ENCODE measurements at places on chromosomes 1 and 21. TPM values are rescaled to one million over a fixed set of nuclear protein-coding genes. Genes with fewer than 3 reads are reported as not detected.

ANKRD35 gene
- polyA plus RNA-seq = 1.6 TPM

DNA sequence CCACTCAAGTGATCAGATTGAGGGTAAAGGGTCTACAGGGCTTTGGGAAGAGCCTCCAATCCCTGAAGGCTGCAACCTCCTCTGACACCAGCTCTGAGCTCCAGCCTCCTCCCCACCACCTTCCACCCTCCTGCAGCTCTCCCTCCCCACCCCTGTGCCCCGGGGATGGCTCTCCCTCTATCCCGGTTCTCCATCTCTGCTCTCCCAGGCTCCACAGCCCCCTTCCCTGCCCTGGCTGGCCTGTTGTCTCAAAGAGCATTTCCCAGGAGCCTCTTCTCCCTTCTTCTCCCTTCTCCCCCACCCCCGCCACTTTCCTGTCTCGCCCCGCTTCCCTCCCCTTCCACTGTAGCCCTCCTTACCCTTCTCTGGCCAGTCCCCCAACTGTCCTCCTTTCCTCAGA is 1.1 kb downstream of the PLEKHA6 start:
- peaks cover 20% of the 10 kb centered on the region for H3K4me1 ChIP-seq
- H3K27me3 ChIP-seq = peaks cover 9% of the 10 kb centered on the region
- DNase-seq = no peak
- no peak overlapping the region for H3K4me3 ChIP-seq

PDE4B gene
- polyA plus RNA-seq = 2.2 TPM

DNA sequence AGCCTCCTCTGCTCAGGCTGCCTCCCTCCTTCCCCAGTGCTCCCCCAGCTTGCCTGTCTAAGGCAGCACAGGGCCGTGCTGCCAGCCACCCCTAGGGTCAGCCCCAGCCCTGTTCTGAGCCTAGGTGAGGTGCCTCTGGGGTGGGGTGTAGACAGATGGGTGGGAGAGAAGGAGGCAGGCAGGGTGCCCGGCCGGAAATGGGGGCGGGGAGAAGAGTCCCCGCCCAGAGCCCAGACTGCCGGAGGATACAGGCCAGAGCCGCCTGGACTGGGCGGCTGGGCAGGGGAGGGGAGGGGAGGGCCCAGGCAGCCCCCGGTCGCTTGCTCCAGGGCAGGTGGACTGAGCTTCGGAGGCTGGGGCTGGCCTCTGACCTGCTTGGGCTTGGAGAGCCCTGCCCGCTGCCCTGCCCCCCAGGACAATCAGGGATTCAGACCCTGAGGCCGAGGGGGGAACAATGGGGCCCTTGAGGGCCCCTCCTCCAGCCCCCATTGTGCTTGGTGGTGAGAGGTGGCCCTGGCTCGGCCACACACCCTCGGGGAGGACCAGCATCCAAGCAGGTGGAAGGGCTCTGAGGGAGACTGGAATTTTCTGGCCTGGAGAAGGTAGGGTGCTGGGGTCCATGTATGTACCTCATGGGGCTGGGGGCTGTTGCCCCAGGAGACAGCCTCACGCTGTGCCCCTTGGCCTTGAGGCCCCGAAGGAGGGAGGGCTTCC is at the start of gene GJC2:
Gene GJC2 (plus strand): TSS at position 525 of the 714 bp plus-strand sequence. CDS start 7,829 bp downstream, outside the sequence.
- no peaks in the 10 kb centered on the region for H3K27me3 ChIP-seq
- 0 out of 2 replicates have a peak within 1 kb of the TSS, but pooled peaks have one; percentile 25 for H3K27ac ChIP-seq
- no peak within 1 kb of the TSS for H3K4me3 ChIP-seq
- H3K4me1 ChIP-seq = no peaks in the 10 kb centered on the region

GRCh38 chr1:66239834-66240233 is 294.1 kb upstream of the SGIP1 start:
- no peak for DNase-seq
- no peak overlapping the region for H3K4me3 ChIP-seq
- no peak overlapping the region for H3K27ac ChIP-seq
- H3K4me1 ChIP-seq = no peaks in the 10 kb centered on the region
- no peaks in the 10 kb centered on the region for H3K27me3 ChIP-seq
- H3K36me3 ChIP-seq = no peaks in the 10 kb centered on the region

DNA sequence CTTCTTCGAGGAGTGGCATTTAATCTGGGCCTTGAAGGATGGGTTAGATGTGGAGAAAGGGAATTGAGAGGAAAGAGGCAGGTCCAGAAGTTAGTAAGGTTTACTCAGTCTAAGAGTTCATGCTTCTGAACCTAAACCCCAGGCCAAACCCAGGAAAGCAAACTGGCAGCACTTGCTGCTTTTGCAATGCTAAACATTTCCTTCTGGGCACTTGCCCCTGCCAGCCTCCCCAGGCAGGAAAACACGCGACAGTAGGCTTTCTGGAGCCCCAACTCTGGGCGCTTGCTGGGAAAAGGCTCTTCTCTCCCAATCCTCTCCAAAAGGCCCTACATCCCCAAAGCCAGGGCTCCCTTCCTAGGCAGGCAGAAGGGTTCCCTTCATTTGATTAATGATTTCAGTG is 2.5 kb downstream of the OLFML2B start:
- no peak overlapping the region for H3K4me3 ChIP-seq
- H3K27ac ChIP-seq = no peak overlapping the region
- DNase-seq = no peak
- H3K27me3 ChIP-seq = peaks cover 1% of the 10 kb centered on the region
- peaks cover 11% of the 10 kb centered on the region for H3K4me1 ChIP-seq

KCNH1 gene
- 0.33 TPM for polyA plus RNA-seq

GLUL gene
- polyA plus RNA-seq = 313 TPM

WDR64 gene
- polyA plus RNA-seq = not detected

- peaks cover 20% of the 10 kb centered on the region for H3K27me3 ChIP-seq
- no peak overlapping the region for H3K27ac ChIP-seq
- no peaks in the 10 kb centered on the region for H3K36me3 ChIP-seq
- no peak for DNase-seq
Observed at GRCh38 chr21:34612557-34612956, 2.4 kb downstream of the RCAN1 start.

BMP8B gene
- 0.50 TPM for polyA plus RNA-seq

NBPF6 gene
- not detected for polyA plus RNA-seq

L1TD1 gene
- 35.3 TPM for polyA plus RNA-seq

DNA sequence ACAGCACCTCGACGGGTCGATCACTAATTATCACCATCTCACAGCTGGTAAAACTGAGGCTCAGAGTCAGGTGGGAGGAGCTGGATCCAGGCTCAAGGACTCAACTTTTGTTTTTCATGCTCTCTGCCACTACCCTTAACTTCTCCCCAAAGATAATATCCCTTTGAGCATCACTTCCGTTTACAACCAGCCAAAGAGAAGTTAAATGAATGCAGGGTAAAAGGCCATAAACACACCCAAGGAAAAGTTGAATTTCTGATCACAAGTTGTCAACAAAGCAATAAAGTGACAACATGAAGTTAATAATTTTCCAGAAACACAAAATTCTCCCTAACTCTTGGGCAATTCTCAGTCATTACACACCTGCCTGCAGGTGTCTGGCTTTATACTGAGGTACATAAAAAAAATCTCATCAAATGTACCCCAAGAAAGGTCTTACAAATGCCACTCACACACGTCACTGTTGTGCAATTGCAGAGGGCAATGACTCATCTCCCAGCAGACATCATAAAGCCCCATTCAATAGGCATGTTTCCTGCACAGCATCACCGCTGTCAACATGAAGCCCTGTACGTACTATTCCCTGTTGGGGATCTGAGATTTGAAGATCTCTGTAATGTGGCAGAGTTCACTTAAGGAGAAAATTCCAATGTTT is 3.4 kb downstream of the OR2T11 start:
- no peaks in the 10 kb centered on the region for H3K27me3 ChIP-seq
- H3K27ac ChIP-seq = no peak overlapping the region
- DNase-seq = no peak
- H3K4me3 ChIP-seq = no peak overlapping the region
- H3K4me1 ChIP-seq = no peaks in the 10 kb centered on the region

- H3K27me3 ChIP-seq = no peaks in the 10 kb centered on the region
- H3K27ac ChIP-seq = no peak overlapping the region
- H3K4me1 ChIP-seq = no peaks in the 10 kb centered on the region
- no peak for DNase-seq
- no peak overlapping the region for H3K4me3 ChIP-seq
Observed at GRCh38 chr1:191579019-191579418, 579.2 kb upstream of the RGS18 start.

PSMB4 gene
- 1,009 TPM for polyA plus RNA-seq

AXDND1 gene
- not detected for polyA plus RNA-seq

DNA sequence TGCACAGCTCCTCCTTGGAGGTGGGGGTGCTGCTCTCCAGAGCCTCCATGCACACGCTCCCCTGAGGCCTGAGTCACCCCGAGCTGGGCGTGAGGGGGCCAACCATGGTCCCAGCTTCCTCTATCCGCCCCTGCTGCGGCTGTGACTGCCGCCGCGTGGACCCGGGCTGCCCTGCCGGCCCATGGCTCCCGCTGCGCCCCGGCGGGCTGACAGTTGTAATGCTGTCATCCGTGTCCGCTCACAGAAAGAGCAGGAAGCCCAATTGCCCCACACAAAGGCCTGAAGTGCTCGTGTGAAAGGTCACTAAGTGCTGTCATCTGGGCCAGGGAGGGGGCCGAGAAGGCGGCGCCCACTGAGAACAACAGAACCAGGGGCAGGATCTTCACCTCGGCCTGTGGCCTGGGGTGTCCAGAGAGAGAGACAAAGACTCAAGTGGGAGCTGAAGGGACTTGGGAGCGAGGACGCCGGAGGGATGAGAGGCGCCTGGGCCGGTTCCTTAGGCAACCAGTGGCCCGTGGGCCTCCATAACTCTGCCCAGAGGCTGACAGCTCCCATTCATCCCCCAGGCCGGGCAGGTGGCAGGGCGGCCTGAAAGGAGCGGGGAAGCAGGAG is 31.5 kb downstream of the OLIG1 start:
- DNase-seq = no peak
- H3K4me1 ChIP-seq = peaks cover 7% of the 10 kb centered on the region
- H3K27ac ChIP-seq = no peak overlapping the region
- no peaks in the 10 kb centered on the region for H3K27me3 ChIP-seq
- no peak overlapping the region for H3K4me3 ChIP-seq
- H3K36me3 ChIP-seq = no peaks in the 10 kb centered on the region

DNA sequence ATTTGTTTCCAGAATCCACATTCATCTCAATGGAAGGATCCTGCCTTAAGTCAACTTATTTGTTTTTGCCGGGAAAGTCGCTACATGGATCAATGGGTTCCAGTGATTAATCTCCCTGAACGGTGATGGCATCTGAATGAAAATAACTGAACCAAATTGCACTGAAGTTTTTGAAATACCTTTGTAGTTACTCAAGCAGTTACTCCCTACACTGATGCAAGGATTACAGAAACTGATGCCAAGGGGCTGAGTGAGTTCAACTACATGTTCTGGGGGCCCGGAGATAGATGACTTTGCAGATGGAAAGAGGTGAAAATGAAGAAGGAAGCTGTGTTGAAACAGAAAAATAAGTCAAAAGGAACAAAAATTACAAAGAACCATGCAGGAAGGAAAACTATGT is 2.6 kb downstream of the GADD45A start:
- H3K36me3 ChIP-seq = peaks cover 13% of the 10 kb centered on the region
- H3K27ac ChIP-seq = no peak overlapping the region
- H3K27me3 ChIP-seq = no peaks in the 10 kb centered on the region
- H3K4me1 ChIP-seq = peaks cover 9% of the 10 kb centered on the region
- H3K4me3 ChIP-seq = peak overlapping the region; percentile 98

DNA sequence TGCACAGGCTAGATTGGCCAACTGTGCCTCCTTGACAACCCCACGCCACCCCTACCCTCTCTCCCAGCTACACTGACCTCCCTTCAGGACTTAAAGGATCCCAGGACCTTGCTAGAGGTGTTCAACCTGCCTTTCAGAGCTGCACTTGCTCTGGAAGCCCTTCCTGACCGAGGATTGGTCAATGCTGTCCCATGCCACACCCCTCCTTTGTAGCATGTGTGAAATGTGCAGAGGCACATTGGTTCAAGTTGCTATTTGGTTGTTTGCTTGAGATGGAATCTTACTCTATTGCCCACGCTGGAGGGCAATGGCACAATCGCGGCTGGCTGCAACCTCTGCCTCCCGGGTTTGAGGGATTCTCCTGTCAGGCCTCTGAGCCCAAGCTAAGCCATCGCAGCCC is 21.8 kb downstream of the ACTA1 start:
- H3K27me3 ChIP-seq = peaks cover 36% of the 10 kb centered on the region
- H3K4me3 ChIP-seq = no peak overlapping the region
- H3K4me1 ChIP-seq = peaks cover 19% of the 10 kb centered on the region
- no peaks in the 10 kb centered on the region for H3K36me3 ChIP-seq
- no peak for DNase-seq

GRCh38 chr21:23534850-23535249 is 2072.4 kb downstream of the MRPL39 start:
- no peak for DNase-seq
- no peaks in the 10 kb centered on the region for H3K27me3 ChIP-seq
- no peaks in the 10 kb centered on the region for H3K4me1 ChIP-seq
- H3K27ac ChIP-seq = no peak overlapping the region

DNA sequence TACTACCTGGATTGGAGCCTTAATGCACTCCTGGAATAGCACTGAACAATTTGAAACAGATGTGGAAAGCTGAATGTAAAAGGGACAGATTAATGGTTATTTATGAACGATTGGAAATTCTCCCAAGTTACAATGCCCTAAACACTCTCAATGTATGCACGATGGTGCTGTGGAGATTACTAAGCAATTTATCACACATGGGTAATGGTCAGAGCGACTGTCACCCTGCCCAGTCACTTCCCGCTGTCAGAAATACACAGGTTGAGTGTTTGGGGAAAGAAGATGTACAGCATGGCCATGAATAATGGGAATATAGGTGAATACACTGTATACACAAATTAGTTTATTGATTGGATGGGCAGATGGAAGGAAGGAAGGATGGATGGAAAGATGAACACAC is 342.4 kb downstream of the VAV3 start:
- no peaks in the 10 kb centered on the region for H3K27me3 ChIP-seq
- H3K4me3 ChIP-seq = no peak overlapping the region
- no peaks in the 10 kb centered on the region for H3K36me3 ChIP-seq
- H3K4me1 ChIP-seq = no peaks in the 10 kb centered on the region
- no peak for DNase-seq

DNA sequence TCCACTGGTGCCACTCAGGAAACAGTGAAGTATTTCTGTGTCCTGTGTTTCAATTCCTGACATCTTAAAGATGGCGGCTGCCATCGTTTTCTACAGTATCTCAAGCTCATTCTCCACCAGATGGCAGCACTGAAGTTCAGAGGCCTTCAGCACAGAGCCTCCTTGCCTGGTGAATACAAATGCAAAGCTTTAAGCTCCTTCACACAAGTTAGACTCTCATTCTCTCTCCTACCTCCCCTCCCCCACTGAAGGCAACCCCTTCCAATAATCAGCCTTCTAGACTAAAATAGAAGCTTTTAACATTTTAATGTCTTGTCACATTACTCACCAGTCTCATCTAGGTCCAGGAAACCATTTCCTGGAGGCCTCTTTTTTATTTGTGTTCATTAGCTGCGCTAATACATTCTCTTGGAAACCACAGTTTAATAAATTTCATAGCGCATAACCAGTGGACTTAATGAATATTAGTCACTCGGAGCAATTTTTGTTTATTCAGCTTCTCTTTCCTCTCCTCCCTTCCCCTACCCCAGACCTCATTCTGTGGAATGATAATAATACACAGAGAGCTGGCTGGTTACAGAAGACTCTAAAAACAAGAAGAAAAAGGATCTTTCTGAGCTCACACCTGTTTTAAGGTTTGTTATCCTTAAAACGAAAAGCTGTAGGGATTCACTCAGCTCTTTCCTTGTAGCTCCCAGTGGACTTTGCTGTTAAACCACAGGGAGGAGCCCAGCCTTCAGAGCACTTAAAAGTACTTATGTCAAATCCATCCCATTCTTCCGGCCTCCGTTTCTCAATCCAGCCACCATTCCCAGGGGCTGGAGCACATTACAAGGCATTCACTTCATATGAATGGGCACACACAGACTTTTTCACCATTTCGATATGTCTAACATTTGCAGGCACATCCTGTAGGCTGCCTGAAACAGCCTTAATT is 384.9 kb downstream of the HLX start:
- no peak overlapping the region for H3K4me3 ChIP-seq
- H3K4me1 ChIP-seq = no peaks in the 10 kb centered on the region
- no peaks in the 10 kb centered on the region for H3K36me3 ChIP-seq
- H3K27me3 ChIP-seq = no peaks in the 10 kb centered on the region
- no peak overlapping the region for H3K27ac ChIP-seq
